NCI-H1417 treated with DMSO at 0.1 percent for 48 hours (cell line): ENCODE measurements at places on chromosomes 2 and 18.

DNA sequence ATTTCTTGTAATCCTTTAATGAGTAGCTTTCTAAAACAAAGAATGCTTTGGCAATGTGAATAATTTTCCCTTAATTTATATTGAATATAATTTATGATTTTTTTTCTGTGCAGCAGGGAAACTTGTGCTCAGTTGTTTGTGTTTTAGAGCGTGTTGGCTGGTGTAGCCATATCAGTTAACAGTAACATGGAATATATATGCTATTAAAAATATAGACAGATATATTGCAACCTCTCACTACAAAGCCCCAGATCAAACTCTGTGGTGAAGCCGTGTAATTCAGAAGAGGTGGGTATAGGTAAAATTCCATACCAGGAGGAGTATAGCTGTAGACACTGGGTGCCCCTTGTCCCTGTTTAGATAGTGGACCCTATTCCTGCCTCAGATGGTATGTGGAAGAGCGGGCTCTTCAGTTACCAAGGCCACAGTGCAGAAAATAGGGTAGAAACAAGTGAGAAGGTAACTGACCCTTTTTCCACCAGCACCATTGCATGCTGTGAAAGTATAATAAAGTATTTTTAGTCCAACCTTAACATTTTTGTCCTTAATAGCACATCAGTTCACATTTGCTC is 18.1 kb upstream of the RASGRP3 start:
- no peak for DNase-seq

DNA sequence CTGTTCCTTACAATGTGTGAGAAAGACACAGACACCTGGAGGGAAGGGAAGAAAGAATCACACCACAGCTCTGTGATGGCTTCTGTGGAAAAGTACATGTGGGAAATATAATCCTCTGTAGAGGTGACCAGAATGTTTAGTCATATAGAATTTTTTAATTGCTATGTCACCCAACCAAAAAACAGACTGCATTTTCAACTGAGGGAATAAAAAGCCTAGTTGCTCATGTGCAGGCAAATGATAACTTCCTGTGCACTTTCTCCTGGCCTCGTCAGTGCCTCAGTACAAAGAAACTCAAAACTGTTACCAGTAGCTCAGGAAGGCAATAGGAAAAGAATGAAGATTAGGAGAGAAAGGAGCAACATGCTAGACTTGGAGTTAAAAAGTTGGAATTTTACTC is 326.8 kb downstream of the OSR1 start:
- DNase-seq = no peak

GRCh38 chr18:48167897-48168253 is 237.4 kb upstream of the SMAD2 start:
- DNase-seq = no peak

DNA sequence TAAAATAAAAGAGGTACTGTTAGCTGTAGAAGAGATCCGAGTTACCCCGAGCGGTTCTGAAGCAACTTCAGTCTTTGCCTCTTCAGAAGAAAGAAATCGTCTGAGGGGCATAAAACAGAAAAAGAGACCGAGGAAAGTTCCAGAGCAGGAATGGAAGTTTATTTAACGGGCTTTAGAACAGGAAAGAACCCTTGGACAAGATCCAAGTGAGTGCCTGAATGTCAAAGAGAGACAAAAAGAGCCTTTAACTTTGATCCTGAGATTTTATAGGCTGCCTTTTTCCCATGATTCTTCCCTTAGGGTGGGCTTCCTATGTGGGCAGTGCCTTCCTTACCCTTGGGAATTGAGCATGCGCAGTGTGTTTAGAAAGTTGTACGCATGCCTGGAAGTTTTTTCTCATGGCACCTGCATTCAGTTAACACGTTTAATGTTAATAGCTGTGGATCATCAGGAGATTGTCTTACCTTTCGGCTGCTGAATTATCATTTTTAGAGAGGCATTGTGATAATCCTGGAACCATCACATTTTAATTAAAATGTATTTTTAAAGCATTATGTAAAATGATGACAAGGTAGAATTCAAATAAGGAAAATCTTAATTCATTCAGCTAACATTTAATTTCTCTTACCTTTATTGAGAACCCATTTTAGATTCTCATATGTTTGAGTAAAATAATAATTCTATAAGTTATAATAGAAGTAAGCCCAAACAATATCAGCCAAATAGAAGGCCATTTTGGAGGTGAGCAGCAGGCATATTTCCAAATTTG is 269.5 kb upstream of the ZSWIM2 start:
- DNase-seq = no peak

- no peak for DNase-seq
These were observed 259.4 kb downstream of the GPD2 start for GRCh38 chr2:156695595-156695994.

DNA sequence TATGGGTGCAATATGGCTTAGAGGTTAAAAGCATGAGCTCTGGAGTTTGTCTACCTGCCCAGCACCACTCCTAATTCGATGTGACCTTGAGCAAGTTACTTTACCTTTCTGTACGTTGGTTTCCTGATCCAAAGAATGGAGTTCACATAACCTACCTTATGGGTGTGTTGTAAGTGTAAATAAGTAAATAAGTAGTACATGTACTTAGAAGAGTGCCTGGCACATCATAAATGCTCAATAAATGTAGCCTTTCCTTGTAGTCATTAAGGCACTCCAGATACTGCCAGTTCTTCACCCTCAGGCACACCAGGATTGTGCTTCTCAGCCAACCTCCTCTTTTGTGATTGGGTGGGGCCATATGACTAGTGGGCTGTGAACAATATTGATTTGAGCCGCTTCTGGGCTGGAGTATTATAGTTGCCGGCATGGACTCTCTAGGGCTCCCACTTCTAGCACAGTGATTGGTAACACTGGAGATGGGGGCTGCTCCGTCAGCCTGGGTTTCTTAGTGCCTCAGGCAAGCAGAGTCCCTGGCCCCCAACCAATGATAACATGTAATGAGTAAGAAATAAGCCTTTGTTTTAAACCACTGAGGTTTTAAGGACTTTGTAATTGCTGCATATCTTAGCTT is 101.7 kb upstream of the NOSTRIN start:
- no peak for DNase-seq

GRCh38 chr2:5020116-5020875 is 671.9 kb upstream of the SOX11 start:
- DNase-seq = peak; percentile 72
